Activated T-helper 1 cell treated with anti-CD3 and anti-CD28 coated beads, Interleukin-12 subunit alpha, Interleukin-12 subunit beta, Interleukin-2, Interleukin-4 antibody, amounts not matched to agents 30 ng/mL and 10 ng/mL and 1 ng/mL, durations not matched to agents 14 hours and 24 hours and 36 hours (primary cell): ENCODE measurements at places on chromosomes 1 and 21.
A peak's percentile ranks its signal among the peaks of the same experiment; 100 is the strongest.

DNA sequence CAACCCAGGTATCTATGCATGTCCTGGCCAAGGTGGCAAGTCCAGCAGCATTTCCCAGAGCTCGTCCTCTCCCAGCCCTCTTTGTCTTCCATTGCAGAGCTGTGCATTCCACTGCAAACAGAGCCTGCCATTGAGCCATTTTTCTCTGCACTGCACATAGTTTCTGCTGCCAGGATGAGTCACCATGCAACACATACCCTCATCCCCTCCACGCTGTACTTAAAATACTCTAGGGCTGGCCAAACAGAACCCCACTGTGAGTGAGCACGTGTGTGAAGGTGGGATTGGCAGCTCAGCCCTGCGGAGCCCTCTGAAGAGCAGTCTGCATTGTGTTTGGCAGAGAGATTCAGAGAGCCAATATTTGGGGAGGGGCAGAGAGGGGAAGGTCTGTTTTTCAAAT lies 3.9 kb upstream of the ATP1B1 start:
- no peak for DNase-seq

DNA sequence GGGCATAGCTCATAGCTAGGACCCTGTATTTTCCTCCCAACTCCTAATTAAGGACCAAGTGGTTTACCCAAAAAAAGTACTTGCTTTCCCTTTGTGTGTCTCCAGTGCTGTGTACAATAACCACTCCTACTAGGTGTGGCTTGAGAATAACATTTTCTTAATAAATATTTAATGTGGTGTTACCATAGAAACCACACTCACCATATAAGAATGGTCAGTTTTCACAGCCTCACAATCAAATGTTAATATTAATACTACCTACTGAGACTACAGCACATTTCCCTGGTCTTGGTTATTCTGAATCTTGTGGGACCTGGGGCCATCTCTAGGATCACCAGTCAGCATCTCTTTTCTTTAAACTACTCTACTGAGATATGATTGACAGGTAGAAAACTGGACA lies 83.5 kb upstream of the BCAR3 start:
- DNase-seq: no peak

GRCh38 chr1:42335809-42336518 lies 929 bp upstream of the FOXJ3 start:
- DNase-seq: no peak

DNA sequence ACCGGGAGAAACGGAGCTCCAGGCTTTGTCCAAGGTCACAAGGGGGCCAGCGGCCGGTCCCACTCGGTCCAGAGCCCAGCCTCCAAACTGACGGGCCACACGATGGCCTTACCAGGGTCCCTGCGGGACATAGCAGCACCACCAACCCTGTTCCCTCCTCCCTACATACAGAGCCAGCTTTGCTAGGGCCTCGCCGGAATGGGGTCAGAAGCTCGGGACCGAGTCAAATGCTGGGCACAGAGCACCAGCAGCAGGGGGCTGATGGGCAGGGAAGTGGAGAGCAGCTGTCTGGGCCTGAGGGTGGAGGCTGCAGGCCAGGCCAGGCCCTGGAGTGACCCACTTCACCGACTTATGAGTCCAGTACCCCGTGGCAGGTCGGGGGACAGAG lies 14.9 kb upstream of the TTC39A start:
- no peak for DNase-seq

DNA sequence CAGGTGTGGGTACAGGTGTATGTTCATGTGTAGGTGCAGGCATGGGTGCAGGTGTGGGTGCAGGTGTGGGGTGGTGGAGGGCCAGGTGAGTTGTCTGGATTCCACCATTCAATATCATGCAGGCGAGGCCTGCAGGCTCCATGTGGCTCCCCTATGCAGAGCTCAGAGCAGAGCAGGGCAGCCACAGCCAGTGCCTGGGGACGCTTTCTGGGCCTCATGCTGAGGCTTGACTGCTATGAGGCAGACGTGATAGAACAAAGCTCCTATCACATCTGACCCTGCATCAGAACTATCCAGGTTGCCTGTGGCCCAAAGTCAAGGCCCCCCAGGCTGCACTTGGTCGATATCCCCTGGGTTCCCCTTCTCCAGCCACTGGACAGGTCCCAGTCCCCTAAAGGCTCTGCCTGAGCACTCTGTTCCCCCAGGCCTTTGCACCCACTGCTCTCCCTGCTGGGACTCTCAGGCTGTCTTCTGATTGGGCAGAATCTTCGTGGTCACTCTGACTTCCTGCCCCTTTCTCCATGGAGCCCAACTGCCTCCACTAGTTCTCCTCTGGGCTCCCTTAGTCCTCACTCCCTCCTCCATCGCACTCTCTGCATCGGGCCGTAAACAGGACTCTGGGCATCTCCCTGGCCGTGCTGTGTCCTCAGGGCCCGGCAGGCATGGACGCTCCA lies 78.6 kb upstream of the ACTL8 start:
- no peak for DNase-seq

DNA sequence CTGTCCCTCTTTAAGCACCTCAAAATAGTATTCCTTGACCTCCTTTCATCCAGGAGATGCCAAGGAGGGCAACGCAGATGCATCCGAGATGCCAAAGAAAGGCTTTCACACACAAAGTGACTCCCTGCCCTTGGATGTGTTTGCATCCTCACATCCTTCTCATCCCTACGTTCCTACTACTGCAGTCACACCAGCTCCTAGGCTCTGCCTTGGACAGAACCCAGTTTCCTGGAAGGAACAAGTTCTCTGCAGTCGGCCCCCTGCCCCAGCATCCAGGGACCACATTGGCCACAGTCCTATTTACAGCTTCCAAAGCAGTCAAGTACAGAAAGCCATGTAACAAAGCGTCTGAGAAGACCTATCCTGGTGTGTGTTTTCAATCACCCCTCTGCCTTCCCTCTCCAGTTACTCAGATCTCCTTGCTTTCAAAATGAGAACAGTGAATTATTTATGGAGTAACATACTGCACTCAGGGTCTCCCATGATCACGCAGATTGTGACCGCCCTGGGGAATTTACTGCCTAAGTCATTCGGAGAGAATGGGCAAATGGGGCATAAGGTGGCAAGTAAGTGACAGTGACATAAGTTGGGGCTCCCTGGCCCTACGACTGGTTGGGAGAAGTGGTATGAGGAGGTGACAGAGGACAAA lies 21.8 kb upstream of the SRP9 start:
- DNase-seq: no peak

GRCh38 chr1:204524986-204525385 lies 8.8 kb downstream of the MDM4 start:
- DNase-seq: no peak

- no peak for DNase-seq
Measured at GRCh38 chr1:87572891-87573290, 244.2 kb downstream of the LMO4 start.

DNA sequence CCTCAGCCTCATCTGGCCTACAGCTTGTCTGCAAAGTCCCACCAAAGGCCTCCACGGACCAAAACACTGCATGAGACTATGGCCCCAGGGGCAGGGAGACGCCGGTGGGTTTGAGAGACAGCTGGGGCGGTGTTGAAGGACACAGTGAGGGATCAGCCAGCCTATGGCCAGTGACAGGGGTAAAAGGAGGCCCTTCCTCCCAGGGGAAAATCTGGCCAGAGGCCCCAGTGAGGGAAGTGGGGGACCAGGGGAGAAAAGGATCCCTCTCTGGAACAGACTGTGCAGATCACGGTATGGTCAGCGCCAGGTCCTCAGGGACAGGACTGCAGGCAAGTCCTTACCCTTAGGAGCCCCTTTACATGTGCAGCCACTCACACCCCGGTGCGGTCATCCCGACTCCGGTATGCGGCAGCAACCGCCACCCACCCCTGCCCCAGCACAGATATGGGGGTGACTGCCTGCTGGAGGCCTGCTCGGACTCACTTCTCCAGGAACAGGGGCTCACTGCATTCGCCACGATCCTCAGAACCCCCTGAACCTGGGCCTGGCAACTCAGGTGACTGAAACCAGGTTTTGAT lies 1.3 kb downstream of the CERS2 start:
- peak; percentile 5 for DNase-seq

DNA sequence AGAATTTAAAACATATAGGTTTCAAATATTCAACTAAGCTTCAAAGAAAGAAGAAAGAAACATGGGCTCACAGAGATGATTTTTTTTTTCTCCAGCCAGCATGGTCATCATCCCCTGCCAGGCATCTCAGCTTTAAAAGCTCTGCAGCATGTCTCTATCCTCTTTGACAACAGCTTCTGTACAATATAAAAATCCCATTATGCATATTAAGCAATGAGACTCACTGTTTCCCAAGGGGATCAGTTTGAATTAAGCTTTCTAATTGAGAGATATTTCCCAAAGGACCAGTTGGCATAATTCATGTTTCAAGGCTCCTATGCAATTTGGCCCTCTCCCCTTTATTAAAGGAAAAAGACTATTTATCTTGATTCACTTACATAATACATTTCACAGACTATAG lies 220.3 kb downstream of the GRIK1 start:
- DNase-seq: no peak

DNA sequence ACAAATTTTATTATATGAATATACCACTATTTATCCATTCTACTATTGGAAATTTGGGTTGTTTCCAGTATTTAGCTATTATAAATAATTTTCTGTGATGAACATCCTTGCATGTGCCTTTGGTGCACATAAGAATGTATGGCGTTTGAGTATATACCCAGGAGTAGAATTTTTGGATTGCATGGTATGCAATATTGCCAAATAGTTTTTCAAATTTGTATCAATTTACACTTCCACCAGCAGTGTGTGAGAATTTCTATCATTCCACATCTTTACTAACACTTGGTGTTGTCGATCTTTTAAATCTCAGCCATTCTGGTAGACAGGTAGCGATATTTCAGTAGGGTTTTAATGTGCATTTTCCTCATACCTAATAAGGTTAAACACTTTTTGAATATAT lies 9.2 kb upstream of the FNBP1L start:
- no peak for DNase-seq

- no peak for DNase-seq
Measured at GRCh38 chr1:23526329-23527041, 4.5 kb downstream of the E2F2 start.

DNA sequence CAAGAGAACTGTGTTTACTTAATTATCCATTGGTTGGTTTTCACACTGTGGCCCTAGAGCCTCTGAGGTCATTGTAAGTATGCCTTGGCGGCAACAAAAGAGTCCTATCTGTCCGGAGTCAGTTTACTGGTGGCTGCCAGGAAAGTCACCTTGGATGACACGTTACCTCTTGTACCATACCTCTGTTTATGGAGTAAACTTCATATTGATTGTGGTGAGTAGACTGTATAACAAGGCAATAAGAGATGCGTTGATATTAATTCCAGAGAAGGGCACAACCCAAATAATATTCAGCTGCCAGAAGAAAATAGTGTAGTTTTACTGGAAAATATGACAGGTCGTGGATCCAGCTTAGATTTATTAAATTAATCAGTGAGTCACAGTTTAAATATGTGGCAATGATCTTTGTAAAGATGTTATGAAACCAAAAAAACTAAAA lies 20.4 kb upstream of the KIF14 start:
- DNase-seq: no peak

- DNase-seq: no peak
Measured at GRCh38 chr1:7136166-7136953, 351.1 kb downstream of the CAMTA1 start.

- DNase-seq: no peak
Measured at GRCh38 chr1:45246760-45247159, 40.4 kb upstream of the ZSWIM5 start.

DNA sequence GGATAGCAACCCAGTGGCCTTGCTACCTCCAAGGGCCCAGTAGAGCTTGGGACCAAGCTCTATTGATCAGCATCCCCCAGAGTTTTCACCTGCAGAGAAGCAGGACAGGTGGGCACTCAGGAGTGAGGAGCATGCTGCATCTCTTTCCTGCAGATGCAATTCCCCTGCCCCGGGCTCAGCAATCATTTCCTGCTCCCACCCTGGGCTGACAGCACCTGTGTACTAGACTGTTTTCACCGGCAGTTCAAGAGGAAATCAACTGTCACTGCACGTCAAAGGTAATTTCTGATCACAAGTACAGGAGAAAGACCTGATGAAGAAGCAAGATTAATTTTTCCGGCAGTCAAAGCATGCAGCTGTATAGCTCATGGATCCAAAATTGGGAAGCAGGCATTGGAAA lies 8.8 kb upstream of the NT5C1A start:
- no peak for DNase-seq

GRCh38 chr1:113168946-113169345 lies 95.9 kb downstream of the LRIG2 start:
- DNase-seq: no peak

- no peak for DNase-seq
Measured at GRCh38 chr1:205298191-205298994, 23.2 kb downstream of the NUAK2 start.

DNA sequence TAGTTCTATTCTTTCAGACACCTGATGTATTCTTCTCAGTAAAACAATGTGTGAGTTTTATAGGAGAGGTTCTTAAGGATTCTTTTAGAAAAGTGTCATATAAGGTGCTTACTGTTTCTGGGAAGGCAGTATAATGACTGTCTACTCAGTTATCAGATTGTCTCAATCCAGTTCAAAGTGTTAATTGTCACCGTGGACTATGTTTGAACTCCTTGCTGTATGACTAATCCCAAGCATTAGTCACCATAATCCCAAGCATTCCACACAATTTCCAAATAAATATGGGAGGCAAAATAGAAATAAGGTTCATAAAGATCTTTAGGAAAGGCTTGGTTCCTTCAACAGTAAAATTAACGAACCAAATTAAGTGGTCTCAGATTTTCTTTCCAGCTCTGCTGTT lies 342.1 kb upstream of the NR5A2 start:
- no peak for DNase-seq

DNA sequence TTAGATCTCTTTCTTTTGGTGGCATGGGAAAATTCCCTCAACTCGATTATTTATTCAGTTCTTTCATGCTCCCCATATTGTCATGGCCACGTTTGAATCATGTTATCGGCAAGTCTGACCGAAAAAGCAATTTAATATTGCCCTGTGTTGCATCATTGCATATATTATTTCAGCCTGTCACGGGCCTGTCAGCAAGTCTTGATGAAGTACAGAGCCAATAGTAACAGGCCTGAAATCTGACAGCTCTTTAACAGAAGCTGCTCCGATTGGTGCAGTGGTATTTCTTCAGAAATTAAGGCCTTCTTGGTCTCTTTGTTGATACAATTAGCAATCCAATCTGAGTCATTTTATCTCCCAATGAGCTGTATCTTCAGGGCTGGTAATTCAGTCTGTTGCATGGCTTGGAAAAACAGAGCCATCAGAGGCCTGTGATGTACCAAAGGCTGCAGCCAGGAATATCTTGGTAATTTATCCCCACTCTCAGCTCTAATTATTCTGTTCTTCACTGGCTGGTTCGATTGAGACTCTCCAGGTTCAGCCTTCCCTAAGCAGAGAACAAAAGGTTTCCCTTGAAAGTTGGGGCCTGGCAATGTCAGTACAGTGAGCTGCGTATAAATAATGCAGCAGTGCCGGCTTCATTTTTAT lies 149.5 kb downstream of the FGGY start:
- no peak for DNase-seq

- DNase-seq: no peak
Measured at GRCh38 chr1:178412400-178412770, 84.4 kb downstream of the CLEC20A start.
